ENCODE measurements at places on chromosomes 16 and 17.
A peak's percentile ranks its signal among the peaks of the same experiment; 100 is the strongest.

DNA sequence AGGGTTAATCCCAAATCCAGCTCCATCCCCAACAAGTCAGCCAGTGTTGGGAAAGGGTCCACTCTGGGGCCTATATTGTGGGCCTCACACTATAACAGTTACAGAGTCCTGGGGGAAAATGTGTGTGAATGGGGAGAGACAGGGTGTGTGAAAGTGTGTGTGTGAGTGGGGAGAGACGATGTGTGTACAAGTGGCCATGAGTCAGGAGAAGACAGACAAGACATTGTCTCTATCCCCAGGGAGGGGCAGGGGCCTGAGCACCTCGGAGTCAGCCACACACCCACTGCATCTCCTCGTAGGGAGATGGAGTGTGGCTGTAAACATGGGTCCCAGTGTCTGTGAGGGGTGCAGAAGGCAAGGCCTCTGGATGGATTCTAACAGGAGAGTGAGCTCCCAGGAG, 2.9 kb downstream of the CRHR1 start:
- DNase-seq, result no peak

DNA sequence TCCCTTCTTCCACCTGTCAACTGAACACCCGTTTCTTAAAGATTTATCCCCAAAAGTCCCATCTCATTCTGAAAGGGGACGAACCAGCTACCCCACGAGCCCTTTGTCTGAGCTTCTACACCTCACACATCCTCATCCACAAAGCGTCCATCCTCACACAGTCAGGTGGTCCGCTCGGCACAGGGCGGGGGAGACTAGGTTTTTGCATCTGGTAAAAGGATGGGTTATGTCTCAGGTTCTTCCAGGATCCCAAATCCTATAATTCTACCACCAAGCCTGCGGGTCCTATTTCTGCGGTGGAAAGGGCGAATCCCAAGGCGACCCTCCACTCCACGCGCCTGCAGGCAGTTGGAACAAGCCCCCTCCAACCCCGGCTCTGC, 458 bp downstream of the GFOD2 start:
- no peak for DNase-seq

DNA sequence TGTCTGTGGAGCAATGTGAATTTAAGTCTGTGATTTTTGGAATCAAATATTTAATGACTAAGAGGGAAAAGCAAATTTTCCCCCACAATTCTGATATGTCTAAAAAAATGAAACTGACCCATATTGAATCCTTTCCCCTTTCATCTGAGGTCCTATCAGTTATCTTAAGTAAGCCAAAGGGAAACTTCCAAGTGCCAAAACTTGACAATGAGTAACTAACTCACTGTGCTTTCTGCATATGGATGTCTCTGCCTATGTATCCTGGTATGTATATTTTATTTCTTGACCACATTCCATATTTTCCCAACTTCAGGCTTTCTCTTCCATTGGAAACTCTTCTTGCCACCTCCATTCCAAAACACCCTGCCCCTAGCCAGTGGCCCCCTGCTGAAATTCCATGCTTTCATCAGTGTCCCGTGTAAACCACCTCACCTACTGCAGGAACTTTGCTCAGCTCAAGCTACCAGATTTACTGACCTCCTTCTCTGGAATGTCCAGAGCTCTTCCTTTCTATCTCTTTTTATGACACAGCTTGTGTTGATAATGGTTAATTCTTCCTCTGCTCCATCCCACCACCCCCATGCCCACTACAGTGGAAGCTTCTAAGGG, 59.0 kb downstream of the TOX3 start:
- DNase-seq, result no peak

- no peak for DNase-seq
Measured at GRCh38 chr17:50133028-50133768, 3.2 kb upstream of the SAMD14 start.

GRCh38 chr17:66165537-66166123, 26.3 kb downstream of the CEP112 start:
- DNase-seq, result no peak

DNA sequence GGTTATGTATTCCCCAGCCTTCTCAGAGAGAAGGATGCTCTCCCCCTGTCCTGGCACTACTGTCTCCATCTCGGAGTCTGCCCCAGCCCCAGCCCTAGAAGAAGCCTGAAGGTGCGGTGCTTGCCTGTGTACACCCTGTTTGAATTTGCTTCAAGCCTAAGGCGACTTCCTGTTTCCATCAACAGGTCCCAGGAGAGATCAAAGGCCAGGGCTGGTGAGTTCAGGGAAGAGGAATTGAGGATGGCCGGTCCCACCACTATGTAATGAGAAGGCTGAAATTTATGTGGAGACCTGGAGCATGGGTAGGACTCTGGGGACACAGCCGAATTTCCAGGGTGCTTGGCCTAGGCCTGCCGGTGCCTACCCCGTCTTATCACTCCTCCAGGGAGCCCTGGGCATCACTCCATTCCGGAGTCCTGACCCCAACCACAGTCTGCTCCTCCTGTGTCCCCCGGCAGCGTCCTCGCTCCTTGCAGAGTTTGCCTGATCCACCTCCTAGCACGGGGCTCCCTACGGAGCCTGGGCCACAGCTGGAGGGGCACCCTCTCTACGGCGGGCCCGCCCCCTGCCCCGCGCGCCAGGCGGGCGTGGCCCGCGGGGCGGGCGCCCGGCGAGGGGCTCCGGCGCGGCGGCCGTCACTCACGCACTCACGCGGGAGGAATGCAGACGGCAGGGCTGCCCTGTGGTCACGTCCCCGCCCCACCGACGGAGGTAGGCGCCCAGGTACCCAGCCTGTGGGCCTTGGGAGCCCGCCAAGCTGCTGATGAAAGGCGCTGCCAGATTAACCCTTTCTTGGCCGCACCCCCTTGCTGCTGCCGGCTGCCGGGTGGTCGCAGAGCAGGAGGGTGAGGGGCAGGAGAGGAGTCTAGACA, 53.8 kb upstream of the TAC4 start:
- DNase-seq, result no peak

DNA sequence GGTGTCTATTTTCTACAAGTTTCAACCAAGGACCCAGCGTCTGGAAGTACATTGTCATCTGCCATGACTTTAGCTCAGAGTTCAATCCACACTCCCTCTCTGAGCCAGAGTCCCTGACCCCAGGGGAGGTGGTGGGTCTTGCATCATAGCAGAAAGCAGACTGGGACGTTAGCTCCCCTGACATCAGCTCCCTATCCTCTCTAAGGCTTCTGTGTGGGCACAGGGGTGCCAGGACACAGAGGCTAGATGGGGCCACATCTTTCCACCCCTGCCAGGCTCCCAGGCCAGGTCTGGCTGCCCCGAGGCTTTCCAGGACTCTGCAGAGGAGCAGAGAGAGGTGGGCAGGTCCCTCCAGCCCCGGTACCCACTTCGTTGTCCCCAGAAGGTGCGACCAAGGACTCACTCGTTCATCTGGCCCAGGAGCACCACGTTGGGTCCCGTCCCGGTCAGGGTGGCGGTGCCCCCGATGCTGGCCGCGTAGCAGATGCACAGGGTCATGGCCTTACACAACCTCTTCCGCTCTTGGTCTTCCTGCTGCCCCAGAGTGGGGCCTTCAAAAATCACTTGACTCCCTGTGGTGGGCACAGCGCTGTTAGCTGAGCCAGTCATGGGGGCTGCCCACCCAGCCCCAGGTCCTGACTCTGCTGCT, 10.5 kb downstream of the SLC13A5 start:
- DNase-seq, result no peak

- no peak for DNase-seq
Measured at GRCh38 chr16:74561626-74562025, 45.3 kb downstream of the GLG1 start.

DNA sequence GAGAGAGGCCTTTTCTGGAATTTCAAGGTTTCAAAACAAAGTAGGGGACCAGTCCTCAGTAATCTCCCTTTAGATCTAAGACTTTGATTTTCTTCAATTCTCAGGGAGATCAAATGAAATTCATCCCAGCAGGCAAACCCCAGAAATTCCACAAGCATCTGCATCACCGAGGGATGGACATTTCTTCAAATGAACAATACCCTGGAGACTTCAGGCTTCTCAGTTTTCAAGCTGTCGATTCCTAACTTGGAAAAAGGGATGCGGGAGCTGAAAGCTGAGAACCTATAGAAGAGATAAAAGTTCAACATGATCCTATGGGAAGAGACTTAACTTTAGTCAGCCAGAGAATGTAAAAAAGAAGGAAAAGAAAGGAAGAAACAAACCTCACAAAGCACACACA, 296.9 kb upstream of the CDH5 start:
- no peak for DNase-seq

GRCh38 chr16:84940670-84941551, 70.4 kb downstream of the ZDHHC7 start:
- no peak for DNase-seq

DNA sequence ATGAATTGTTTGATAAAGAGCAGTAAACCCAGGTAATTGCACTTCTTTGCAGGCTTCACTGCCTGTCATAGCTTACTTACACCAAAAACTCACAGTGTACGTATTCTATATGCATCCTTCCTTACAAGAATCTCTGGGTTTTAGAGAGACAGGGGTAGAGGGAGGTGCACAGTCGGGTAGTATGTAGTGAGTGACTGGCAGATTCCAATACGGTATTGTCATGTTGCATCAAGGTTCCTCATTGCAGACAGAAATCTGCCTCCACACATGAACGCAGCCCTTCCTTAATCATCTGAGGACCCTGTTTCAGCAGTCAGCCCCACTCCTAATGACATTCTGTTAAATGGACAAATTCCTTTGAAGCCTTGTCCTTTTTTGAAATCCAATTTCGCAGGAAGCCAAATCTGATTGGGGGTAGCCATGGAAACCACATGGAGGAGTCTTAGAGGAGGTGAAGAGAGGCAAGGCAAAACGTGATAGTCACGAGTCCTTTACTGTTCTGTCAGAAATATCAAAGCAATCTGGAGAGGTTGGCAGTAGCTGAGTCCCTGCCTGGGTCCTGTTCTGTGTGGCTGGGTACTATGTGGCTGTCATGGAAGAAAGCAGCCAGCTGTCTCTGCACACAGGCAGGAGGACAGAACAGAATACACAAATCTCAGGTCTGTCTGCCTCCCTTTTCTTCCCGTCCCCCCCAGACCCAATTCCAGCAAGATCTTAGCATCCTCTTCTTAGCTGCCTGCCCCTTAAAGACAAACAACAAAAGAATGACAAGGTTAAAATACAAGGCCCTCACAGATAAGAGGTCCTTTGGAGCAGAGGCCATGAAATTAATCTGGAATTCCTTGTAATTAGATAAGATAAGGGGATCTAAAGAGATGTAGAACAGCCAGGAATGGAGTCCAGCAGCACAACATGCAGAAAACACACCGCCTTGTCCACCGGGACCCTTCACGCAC, 3.1 kb upstream of the SKAP1 start:
- no peak for DNase-seq

GRCh38 chr17:37527249-37527851, 37.7 kb downstream of the DUSP14 start:
- DNase-seq, result peak; percentile 26

- no peak for DNase-seq
Measured at GRCh38 chr16:68372381-68372720, 61.5 kb downstream of the PRMT7 start.

- no peak for DNase-seq
Measured at GRCh38 chr16:53123747-53124146, 69.0 kb downstream of the CHD9 start.

GRCh38 chr16:69501956-69502745, 63.6 kb upstream of the NFAT5 start:
- DNase-seq, result no peak

DNA sequence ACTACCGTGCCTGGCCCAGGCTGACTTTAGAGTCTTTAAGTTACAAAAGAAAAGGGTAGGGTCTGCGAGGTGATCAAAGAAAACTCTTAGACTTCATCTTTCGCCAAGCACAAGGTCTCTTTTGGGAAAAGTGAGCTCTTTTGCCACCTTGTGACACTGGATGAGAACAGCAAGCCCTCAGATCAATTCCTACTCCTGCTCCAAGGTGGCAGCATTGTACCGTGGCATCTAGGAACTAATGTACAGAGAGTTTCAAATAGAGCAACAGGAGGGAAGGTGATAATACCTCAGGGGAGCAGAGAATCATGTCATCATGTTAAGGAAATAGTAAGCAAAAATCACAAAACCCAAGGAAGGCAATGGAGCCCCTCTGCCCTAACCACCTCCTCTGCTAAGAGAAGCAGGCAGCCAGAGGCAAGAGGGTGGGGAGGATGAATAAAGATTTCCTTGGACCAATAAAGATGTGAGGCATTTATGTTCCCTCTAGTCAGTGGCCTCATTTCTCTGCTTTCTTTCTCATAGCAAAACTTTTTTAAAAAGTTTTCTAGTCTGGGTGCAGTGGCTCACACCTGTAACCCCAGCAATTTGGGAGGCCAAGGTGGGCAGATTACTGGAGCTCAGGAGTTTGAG, 2.1 kb upstream of the C17orf78 start:
- DNase-seq, result no peak

Measured in epithelial cell of prostate (primary cell).